ENCODE measurements at places on chromosomes 2 and 18. TPM values are rescaled to one million over a fixed set of nuclear protein-coding genes. Genes with fewer than 3 reads are reported as not detected.

MOGAT1 gene
- total RNA-seq: not detected

ADNP2 gene
- total RNA-seq: 22.5 TPM

- DNase-seq: no peak
Measured at GRCh38 chr18:80198994-80199748, 48.1 kb downstream of the PARD6G start.

DNA sequence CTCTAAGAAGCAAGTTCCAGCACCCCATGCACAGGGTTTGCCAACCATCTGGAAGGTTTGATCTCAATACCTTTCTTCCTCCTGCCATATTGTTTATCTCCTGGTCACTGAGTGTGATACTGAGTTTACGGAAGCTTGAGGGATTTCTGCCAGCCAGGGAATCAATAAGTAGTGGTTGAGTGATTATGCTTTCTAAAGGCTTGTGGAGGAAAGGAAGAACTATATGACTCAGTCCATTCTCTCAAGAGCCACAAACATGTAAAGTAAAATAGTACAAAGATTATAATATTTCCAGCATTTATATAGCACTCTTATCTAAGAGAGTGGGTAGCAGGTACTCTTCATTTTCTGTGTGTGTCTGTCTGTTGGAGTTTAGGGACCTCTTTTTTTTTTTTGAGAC is 49.2 kb downstream of the SLC4A3 start:
- no peak for DNase-seq

DNA sequence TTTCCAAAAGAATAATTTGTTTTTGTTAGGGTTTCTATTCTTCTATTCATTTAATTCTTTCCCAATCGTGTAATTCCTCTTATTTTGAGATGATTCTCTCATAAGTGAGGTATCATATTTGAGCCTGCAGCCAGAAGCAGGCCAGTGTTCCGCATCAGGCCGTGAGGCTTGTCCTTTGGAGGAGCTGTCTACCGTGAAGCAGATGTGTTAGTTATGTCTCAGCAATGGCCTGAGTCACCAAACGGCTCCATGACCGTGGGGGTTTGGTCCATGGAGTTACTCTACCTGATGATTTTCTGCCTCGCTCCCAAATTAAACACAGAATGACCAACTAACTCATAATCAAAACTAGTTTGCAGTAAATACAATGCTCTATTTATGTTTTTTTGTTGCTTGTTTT is 64.2 kb upstream of the TMEM87B start:
- DNase-seq: no peak

- no peak for DNase-seq
Measured at GRCh38 chr2:210195101-210195852, 24.1 kb upstream of the KANSL1L start.

IL37 gene
- total RNA-seq: not detected

- no peak for DNase-seq
Measured at GRCh38 chr2:236939721-236940231, 145.9 kb upstream of the COPS8 start.

GRCh38 chr2:84896567-84896966 is 8.9 kb upstream of the TMSB10 start:
- no peak for DNase-seq

DNA sequence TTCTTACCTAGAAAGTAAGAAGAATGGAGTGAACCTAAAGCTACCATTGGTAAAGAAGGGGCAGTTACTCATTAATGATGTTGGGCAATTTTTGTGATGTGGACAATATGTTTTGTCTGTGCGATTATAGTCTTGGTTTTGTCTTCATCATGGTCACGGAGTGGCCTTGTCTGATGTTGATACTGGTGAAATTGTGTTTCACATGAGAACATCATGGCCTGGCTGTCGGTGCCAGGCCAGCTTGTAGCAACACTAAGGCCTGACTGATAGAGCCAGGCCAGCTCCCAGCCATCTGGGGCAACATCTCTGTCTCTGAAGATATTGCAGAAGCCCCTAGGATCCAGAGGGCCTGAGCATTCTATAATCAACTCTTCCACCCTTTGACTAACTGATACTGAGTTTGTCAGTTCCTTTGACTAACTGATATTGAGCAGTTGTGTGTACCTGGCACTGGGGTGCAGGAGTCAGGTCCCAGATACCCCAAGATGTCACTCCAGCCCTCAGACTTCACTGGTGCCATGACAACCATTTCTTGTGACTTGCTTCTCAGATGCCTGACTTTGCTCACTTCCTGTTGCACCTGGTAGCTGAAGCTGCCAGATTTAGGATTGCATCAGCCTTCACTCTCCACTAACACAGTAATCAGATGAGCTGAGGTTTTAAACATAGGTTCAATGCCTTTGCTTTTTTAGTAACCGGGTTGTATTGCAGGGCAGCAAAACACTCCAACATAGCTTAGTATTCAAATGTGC is 62.5 kb downstream of the RPIA start:
- DNase-seq: peak; percentile 57

GRCh38 chr2:154198866-154199265 is 327.1 kb downstream of the GALNT13 start:
- no peak for DNase-seq

DNA sequence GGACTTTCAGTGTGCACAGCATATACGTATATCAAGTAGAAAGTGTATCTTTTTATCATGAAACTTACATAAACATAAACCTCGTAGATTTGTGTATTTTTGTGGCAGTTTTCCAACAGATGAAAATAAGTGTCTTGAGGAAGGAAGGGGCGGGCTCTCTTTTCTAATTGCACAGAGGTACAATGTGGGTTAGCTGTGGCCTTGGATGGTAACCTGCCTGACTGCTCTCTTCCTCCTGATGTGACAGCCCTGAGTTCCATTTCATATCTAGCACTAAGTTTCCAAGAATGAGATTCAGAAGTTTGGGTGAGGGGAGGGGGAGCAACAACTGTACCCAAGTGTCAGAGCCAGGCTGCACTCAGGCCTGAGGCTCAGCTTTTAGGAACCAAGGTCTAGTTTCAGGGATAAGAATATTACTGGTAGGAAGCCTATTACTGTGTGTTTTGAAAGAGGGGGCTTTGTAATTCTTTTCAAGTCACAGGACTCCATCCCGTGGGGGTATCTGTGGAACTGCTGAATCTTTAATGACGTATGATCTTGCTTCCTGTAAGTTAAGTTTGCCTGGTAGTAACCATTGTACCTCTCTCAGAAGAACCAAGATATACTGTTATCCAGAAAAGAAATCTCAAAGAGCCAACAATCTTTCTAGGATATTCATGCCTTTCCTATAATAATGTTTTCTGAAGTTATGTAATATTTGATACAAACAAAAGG is 483.7 kb downstream of the PTPRM start:
- DNase-seq: no peak

- DNase-seq: no peak
Measured at GRCh38 chr2:76569819-76570218, 859.1 kb upstream of the GCFC2 start.

SERPINB11 gene
- total RNA-seq: not detected

FRZB gene
- total RNA-seq: not detected

GRCh38 chr18:8121101-8121500 is 488.1 kb upstream of the RAB12 start:
- no peak for DNase-seq

FZD7 gene
- 0.70 TPM for total RNA-seq

DNA sequence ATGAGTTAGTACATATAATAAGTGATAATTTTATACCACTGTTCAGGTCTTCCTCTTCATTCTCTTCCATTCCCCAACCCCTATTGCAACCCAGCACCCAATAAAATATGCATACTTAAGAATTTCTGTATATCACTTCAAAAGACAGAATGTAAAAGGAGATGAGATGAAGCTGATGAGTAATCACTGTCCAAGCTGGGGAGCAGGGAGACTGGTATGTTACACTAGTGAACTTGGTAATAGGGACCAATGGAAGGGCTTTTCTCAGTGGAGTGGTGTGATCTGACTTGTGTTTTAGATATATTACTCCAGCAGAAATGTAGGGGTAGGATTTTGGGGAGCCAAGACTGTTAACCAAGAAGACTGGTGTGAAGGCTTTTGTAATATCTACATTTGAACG is 18.0 kb upstream of the ARHGAP28 start:
- DNase-seq: no peak

DNA sequence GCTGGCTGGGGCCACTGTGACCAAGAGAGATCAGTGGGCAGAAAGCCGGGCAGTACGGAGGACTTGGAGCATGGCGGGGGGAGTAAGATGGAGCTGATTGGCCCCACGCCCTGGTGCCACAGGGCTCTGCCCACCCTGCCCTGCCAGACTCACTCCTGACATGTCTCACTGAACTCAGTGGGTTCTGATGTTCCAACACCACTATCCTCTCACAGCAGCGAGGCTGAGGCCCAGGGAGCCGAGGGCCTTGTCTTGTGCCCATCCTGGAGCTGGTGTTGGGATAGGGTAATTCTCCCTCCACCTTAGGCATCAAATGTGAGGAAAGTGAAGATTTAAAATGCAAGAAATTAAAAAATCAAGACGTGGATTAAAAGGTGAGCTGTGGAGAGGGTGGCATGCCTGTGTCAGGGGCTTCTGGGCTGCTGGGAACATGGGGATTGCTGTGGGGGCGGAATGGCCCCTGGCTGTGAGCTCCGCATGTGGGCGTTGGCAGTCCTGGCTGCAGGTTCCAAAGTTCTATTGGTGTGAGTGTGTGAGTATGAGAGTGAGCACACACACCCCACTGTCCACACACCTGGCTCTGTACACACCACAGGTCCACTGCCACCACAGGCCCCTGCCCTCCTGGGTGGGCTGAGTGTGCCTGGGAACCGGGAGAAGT is 283.5 kb upstream of the HS6ST1 start:
- DNase-seq: no peak

- no peak for DNase-seq
Measured at GRCh38 chr2:16181062-16181740, 240.9 kb downstream of the MYCN start.

DNA sequence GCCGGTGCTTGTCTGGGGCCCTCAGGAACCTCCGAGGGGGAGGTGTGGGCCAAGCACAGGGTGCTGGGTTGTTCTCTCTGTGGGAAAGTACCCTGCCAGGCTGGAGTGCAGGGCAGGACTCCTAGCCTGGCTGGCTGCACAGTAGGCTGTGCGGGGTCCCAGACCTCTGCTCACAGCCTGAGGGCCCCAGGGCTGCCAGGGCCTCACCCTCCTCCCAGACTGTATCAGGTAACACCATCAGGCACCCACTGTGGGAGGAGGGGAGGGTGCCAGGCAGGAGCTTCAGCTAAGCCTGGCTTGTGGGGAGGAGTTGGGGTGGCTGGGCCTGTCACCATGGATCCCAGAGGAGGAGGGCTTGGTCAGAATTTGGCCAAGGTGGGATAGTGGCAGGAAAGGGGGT is 211.9 kb upstream of the SMAD2 start:
- no peak for DNase-seq

DHRS9 gene
- total RNA-seq: not detected

GRCh38 chr2:116416731-116417377 is 1397.6 kb upstream of the DDX18 start:
- DNase-seq: no peak

DNA sequence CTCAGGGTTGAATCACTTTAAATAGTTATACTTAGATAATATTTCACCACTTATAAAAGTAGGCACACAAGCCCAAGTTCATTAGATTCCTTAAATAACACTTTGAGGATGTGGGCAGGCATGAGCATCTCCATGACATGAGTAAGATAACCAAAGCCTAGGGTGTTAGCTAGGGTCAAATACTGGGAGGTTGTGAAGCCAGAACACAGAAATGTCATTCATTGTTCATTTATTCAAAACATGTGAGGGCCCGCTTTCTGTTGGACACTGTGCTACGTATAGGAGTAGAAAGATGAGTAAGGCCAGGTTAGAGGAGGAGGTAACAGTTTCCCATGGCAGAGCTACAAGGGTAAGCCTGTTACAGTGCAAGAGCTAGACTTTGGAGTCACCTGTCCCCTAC is 93.5 kb upstream of the NEDD4L start:
- DNase-seq: no peak

DNA sequence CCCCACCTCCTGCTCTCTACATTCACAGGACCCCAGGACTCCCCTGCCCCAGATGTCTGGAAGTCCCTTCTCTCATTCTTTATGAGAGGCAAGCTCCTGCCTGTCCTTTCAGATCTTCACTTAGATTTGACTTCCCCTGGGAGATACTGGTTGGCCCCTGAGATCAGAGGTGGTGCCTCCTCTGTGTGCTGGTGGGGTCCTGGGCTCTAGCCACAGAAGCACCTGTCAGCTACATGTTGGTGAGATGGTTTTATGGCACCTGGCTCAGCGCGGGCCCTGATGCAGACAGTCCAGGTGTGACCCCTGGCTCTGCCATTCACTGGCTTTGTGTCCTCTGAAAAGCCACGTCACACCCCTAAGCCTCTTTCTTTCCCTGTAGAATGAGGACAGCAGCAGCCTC is 369.6 kb upstream of the ID2 start:
- DNase-seq: no peak

DNA sequence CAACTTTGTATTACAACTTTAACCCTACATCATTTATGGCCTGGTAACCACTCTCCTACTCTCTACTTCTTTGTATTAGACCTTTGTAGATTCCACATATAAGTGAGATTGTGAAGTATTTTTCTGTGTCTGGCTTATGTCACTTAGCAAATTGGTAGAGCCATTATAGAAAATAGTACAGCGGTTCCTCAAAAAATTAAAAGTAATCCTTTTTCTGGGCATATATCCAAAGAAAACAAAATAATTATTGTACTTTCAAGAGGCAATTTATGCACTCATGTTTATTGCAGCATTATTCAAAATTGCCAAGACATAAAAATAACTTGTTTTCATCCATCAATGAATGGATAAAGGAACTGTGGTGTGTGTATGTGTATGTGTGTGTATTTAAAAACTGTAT is 537.5 kb upstream of the FSIP2 start:
- no peak for DNase-seq

DNA sequence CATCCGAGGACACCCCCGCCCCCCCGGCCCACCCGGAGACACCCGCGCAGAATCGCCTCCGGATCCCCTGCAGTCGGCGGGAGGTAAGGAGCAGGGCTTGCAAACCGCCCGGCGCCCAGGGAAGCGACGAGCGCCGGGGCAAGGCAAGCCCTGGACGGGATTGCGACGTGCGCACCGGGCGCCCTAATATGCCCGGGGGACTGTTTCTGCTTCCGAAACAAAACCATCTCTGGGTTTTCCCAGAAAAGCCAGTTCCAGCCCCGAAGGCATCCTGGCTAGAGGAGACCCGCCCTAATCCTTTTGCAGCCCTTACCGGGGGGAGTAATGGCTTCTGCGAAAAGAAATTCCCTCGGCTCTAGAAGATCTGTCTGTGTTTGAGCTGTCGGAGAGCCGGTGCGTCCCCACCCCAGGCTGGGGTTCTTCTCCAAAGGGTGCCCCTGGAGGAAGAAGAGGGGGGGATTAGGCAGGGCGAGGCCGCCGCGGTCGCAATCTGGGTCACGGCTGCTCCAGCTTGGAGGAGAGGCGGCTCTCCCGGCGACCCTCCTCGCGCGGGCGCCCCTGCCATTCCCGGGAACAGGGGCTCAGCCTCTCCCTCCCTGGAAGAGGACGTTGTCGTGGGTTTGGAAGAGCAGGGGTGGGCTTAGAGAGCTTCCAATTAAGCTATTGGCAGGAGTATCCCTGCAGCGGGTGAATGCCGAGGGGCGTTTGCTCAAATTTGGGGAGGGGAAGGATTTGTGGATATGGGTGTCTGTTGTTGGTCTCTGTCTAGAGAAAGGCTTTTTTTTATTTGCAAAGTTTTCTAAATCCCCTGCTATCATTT is 521 bp downstream of the MYCN start:
- peak; percentile 20 for DNase-seq

- DNase-seq: no peak
Measured at GRCh38 chr2:41313082-41313481, 734.7 kb upstream of the PKDCC start.

Measured in activated CD8-positive, alpha-beta T cell treated with anti-CD3 and anti-CD28 coated beads for 36 hours (primary cell).